ENCODE measurements at places on chromosomes 11 and 22.
A peak's percentile ranks its signal among the peaks of the same experiment; 100 is the strongest.

DNA sequence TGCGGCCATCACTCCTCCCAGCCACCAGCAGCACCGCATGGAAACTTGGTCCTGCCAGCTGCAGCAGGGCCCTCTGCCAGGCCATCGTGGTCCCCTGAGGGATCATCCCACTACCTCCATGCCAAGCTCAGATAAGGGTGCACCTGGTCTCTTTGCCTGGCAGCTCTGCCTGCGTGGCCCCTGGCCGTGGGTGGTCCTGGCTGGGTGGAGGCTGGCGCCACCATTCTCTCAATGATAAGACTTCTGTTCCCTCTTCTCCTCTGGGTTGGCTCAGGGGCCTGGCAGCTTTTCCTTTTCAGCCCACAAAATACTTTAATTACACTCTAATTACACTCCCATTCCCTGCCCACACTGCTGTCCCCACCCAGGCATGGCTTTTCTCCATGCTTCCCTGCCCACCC is 26.8 kb upstream of the TSKU start:
- no peak for DNase-seq

GRCh38 chr11:82959987-82960778 is 58.6 kb downstream of the DDIAS start:
- DNase-seq = no peak

DNA sequence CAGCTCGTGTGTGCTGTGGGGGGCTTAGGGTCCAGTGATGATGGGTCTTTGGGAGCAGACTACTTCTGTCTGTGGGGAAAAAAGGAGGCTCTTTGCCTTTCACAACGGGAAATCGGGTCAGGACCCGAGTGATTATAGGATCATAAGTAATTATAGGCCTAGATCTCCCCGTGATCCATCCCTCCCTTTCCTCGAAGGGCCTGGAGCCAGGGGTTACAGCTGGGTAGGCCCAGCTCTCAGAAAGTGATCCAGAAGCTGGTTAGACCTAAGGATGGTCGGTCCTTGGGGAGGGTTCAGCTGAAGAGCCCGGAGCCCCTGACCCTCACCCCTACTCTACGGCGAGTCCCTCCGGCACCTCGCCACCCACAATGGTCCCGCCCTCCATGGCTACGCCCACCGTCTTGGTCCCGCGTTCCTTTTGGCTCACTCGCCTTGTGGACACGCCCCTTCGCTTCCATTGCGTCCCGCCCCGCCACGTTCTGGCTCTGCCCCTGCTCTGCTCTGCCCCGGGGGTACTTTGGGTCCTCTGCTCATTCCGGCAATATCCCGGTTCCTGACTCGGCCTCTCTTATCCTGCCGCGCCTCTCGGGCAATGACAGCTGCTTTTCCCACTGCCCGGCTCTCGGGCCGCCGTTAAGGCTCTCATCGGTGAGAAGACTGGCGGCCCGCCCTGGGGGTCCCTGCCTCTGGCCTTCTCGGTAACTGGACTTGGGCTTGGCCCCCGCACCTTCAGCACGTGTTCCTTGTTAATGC is 5.0 kb downstream of the IGSF22 start:
- DNase-seq = peak; percentile 31

DNA sequence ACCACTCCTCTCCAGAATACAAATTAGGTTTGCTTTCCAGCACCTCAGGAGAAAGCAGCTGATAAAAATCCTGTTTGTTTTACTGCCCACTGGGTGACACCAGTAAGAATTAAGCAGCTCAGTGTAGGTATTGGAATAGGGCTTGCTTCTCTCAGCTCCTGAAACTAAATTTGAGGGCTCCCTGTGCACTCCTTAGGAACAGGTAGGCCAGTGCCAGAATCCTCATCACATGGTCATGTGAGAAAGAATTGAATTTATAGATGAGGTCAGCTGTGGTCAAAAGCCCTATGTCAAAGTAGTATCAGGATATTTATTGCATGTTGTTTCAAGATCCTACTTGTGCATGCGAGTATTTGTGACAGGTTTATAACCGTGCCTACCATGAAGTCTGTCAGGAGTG is 1.0 kb downstream of the PRSS23 start:
- DNase-seq = no peak

- no peak for DNase-seq
Measured at GRCh38 chr11:94910270-94910669, 63.1 kb downstream of the CWC15 start.

- no peak for DNase-seq
Measured at GRCh38 chr11:128772814-128773213, 78.9 kb downstream of the FLI1 start.

- DNase-seq = no peak
Measured at GRCh38 chr11:93114304-93114703, 83.5 kb downstream of the SLC36A4 start.

DNA sequence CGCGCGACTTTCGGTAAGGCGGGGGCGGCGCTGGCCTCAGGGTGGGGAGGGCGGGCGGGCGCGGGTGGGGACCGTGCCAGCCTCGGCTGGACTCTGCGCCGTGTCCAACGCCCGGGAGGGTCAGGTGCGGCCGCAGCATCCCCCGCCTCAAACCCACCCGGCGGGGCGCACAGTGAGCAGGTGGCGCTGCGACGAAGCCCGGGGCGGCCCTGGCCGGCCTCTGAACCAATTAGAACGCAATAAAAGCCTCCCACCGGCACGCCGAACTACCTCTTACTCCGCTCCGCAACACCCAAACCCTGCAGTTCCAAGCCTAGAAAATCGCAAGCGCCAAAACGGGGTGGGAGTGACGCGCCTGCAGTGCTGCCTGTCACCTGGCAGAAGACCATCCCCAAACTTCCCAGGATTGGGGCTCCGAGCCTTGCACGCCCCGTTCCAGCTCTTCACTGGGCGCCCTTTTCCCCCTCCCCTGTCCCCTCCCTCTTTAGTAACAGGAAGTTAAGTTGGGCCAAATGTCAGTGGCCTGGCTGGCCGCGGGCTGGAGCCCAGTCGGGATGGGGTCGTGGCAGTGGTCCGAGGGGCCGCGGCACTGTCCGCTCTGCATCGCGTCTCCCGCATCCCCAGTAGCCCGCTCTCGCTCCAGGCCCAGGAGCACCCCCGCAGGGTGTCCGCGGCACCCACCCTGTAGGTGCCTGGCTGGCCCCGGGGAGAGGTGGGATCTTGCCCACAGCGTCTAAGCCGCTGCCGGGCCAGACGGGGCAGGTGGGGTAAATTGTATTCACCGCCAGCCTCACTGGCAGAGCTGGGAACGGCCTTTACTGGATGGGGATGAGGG is 541 bp downstream of the MICAL2 start:
- no peak for DNase-seq

DNA sequence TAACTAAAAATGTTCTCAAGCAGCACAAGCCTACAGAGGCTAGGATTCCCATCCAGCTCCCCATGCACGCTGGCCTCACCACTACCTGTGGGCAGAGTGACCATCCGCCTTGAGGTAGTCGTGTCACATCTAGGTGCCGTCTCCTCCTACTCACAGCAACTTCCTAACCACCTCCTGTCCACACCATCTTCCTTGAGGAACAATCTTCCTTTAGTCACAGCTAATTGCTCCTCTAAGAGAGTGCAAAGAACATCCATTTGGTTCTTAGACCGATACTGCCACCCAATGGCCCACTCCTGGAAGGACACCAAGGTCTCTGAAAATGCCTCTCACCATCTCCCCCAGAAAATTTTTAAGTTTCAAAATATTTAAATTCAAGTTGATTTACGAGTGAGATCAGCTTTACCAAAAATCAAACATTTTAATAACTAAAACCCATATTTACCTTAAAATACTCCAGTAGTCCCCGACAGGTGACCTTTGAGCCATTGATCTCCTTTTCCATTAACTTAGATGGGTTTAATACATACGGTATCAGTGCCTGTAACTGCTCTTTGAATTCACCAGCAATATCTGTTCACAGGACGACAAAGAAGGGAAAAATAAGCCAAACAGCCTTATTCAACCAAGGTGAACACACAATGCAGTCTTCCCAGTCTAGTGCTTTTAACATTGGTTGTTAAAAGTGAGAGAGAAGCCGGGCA is 21.7 kb upstream of the PLAAT3 start:
- peak; percentile 60 for DNase-seq

DNA sequence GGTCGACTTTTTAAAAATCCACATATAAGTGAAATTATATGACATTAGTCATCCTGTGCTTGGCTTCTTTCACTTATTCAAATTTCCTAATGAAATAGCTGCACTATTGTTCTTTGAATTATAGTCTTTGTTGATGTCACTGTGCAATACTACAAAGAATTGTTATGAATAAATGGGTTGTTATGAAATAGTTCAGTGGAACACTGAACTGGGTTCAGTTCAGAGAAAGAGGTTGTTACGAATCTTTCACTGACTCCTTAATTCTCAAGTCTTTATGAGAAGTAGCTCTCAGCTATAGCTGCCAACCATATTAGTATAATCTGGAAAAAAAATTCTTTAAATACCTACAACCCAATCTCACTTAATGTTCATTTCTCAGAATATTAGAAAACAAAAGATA is 42.3 kb downstream of the CASP12 start:
- no peak for DNase-seq

DNA sequence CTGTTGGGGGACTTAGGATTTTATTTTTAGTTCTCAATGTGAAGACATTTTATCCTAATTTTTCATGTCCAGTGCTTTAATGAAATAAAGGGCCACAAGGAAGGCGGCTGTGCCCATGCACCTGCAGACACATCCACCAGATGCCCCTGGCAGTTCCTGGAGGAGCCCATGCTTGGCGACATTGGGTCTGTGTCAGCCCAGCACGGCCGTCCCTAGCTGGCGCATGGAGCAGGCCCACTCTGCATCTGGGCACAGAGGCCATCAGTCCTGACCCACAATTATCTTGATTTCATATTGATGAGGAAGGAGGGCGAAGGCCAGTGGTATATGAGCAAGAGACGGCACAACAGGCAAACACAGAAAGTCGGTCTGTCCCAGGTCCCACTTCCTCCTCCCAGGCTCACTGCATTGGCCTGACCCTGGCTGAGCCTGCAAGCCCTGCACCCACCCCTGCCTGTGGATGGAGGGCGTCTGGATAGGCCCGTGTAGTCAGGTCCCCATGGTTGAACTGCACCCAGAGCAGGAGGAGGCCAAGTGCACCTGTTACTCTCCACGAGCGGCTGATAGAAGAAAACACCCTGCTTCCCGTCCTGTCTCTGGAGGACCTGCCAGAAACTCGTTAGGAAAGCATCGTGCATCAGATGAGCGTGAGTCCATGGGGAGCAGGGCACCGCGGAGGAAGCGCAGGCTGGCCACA is 296.9 kb downstream of the BRD1 start:
- DNase-seq = no peak

- no peak for DNase-seq
Measured at GRCh38 chr22:32236970-32237369, 18.2 kb downstream of the SLC5A4 start.

GRCh38 chr11:6655790-6656583 is at the start of gene DCHS1:
Gene DCHS1 (minus strand): TSS chr11:6655809. CDS start chr11:6641613, 14,196 bp downstream.
- DNase-seq = no peak

Data from HFFc6 (cell line).